Omental fat pad (tissue), 4 donors: ENCODE measurements at places on chromosomes 1 and 21. TPM values are rescaled to one million over a fixed set of nuclear protein-coding genes. Genes with fewer than 3 reads are reported as not detected.

TEDDM1 gene
- not detected for total RNA-seq

FALEC gene
- not detected for total RNA-seq

MIXL1 gene
- total RNA-seq, result not detected

FAM167B gene
- total RNA-seq, result 3.4 TPM

KCNA2 gene
- total RNA-seq, result 3.6 TPM

PDPN gene
- total RNA-seq, result 98.2 TPM

RGS7 gene
- not detected for total RNA-seq
